ENCODE measurements at places on chromosomes 13 and 19.

GRCh38 chr19:18725841-18726770 lies 42.6 kb downstream of the CRTC1 start:
- no peak for DNase-seq

- DNase-seq = peak; percentile 92
These were observed 16.2 kb upstream of the AP1M2 start for GRCh38 chr19:10603084-10603872.

GRCh38 chr19:56133858-56134653 lies 7.0 kb upstream of the ZNF444 start:
- DNase-seq = no peak

DNA sequence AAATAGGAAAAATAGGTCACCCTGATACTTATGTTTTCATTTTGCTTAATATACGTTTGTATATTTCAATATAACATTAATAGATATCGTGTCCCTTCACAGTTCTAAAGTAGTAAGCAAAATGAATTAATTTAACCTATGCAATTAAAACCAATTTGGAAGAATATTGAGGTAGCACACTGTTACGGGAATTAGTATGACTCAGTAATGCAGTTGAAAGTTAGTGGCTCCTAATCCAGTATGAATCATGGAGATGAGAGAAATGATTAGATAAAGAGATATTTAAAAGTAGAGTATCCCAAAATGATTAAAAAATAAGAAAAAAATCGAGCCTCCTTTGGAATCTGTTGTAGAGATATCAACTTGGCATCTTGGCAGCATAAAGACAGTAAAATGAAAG lies 177.0 kb upstream of the SLITRK6 start:
- no peak for DNase-seq

DNA sequence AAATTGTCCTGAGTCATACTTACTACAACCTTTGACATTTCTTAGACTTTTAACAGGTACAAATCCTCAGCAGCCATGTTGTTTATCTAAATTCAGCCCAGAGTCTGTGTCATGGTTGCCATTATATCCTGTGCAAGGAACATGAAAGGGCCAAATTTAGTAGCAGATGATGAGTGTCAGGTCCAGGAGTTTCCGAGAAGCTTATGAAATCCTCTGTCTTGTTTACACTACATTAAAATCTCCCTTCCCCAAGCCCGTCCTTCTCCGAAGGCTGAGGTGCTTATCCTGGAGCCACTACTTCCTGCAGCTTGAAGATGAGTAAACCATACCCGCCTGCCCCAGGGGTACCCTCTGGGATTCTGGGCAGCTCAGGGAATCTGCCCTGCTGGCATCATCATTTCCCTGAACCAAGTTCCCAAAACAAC lies 102.6 kb upstream of the SERP2 start:
- DNase-seq = no peak

GRCh38 chr19:50313812-50314536 lies 15.2 kb downstream of the KCNC3 start:
- DNase-seq = no peak

DNA sequence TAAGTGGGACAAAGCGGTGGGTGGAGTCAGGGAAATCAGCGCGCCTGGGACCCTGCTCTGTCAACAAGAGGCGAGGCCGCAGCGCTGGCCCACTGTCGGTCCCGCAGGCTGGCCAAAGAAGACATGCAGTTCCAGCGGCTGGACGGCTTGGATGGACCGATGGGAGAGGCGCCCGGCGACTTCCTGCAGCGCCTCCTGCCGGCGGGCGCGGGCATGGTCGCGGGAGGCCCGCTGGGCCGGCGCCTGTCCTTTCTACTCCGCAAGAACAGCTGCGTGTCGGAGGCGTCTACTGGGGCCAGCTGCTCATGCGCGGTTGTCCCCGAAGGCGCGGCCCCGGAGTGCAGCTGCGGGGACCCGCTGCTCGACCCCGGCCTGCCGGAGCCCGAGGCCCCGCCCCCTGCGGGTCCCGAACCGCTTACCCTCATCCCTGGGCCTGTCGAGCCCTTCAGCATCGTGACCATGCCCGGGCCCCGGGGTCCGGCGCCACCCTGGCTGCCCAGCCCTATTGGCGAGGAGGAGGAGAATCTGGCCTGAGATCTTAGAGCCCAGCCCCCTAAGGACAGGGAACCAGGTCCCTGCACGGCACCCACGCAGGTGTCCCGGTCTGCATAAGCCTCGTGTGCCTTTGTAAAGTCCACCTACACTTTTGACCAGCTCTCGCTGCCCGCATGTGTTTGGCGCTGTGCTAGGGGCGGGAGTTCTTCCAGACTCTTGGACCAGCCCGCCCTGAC lies 6.1 kb downstream of the BEST2 start:
- DNase-seq = peak; percentile 66

DNA sequence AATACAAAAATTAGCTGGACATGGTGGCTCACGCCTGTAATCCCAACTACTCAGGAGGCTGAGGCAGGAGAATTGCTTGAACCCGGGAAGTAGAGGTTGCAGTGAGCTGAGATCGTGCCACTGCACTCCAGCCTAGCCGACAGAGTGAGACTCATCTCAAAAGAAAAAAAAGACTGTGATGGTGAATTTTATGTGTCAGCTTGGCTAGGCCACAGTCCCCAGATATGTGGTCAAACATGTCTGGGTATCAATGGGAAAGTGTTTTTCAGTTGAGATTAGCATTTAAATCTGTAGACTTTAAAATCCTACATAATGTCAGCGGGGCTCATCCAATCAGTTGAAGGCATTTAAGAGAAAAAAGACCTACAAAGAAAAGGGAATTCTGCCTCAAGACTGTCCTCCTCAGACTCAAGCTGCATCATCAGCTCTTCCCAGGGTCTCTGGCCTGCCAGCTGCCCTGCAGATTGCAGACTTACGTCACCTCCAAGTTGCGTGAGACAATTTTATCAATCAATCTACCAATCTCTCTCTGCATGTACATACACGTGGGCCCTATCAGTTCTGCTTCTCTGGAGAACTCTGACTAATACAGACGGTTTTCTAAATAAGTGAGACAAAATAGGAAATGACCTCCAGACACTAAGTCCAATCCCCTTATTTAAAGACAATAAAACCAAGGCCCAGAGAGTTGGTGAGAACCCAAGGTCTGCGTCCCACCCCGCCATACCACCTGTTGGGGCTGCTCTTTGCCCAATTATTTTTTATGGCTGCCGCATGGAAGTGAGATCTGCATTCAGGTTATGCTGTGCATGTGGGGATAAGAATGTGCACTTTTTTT lies 99.2 kb downstream of the ABCC4 start:
- no peak for DNase-seq

DNA sequence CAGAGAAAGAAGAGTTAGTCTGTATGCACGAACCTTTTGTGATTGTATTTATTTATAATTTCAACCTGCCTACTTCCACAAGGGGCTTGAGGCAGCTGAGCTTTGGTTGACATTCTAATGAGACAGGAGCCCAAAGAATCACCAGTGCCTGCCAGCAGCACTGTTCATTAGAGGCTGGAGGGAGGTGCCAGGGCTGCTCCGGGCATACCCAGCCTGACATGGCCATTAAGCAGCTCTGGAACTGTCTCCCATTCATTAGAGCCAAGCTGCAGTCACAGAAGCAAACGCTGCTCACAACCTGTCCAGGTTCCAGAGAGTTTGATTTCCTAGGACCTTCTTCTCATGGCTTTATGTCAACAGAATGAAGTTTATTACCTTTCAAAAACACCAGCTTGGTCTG lies 425.5 kb downstream of the RFC3 start:
- no peak for DNase-seq

GRCh38 chr19:55493052-55493644 lies 4.9 kb downstream of the SSC5D start:
- DNase-seq = no peak

GRCh38 chr19:42286349-42287016 lies 15.4 kb upstream of the PRR19 start:
- no peak for DNase-seq

- DNase-seq = no peak
These were observed 648.5 kb downstream of the PCDH9 start for GRCh38 chr13:66581675-66582074.

DNA sequence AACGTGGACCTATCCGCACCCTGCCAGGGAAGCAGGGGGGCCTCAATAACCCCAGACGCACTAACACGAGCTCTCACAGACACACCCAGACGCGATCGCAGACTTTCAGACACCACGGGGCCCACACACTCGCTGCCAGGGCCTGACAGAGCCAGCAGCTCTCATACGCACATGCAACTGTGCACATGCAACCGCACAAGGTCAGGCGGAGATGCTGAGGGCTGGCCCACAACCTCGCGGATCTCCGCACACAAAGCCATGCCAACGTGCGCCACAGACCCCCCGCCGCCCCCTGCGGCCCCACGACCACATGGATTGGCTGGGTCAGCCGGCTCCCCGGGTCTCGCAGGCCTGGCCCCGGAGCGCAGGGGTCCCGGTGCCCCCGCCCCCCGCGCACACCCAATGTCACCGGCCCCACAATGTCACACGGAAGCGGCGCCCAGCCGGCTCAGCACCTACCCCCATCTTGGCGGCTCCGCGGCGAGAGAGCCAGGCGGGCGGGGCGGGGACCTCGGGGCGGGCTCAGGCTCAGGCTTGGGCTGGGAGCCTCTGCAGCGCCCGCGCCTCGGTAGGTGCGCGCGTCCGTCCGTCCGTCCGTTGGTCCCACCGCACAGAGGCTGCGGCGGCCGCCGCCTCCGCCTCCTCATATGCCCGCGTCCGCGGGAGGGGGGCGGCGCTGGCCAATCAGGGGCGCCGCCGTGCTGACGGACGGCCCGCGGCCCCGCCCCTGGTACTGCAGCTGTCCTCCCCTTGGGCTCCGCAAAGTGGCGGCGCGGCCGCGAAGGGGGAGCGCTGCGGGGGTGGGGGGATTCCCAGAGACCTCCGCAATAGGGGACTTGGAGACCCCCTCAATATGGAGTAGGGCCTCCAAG lies at the start of gene ATP1A3:
TSS of gene ATP1A3 (minus strand) at position 619 of the 872 bp plus-strand sequence. CDS start at position 465, 154 bp downstream.
- peak; percentile 66 for DNase-seq

GRCh38 chr13:21673789-21674489 lies 3.1 kb downstream of the FGF9 start:
- peak; percentile 39 for DNase-seq

DNA sequence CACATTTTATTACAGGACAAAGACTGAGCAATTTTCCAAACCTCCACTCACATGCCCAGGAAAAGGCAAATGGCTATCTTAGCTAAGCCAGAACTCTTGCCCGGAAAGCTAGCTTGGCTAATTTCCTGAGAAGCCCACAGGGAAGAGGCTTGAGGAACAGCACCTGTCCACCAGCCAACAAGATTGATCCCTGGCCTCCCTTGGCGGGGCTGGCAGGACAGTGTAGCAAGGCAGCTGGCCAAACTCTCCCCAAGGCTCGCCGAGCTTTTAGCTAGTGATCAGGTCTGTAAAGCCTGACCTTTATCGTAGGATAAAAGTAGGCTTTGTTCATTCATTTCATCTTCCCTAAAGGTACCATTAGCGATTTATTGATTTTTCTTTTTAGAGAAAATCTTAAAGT lies 101.4 kb downstream of the UQCRFS1 start:
- DNase-seq = no peak

- no peak for DNase-seq
These were observed 19.8 kb upstream of the RASA3 start for GRCh38 chr13:114152285-114152645.

DNA sequence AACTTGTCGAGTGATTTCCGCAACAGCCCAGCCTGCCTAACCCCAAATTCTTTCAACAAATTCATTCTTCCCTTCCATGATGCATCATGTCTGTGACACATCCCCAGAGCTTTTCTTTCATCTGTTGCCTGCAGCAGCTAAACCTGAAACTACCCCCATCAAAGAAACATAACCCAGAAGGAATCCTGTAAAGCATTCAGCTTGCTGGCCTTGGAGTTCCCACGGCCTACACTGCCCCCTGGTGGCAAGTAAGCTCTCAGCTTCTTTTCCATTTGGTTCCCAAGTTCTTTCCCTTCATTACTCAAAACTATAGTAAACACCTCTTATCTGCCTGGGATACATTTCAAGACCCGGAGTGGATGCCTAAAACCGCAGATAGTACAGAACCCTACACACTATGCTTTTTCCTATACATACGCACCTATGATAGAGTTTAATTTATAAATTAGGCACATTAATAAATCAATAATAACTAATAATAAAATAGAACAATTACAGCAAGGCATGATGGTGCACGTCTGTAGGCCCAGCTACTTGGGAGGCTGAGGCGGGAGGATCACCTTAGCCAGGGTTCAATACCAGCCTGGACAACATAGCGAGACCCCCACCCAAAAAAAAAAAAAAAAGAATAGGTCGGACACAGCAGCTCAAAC lies 7.4 kb downstream of the ETHE1 start:
- peak; percentile 81 for DNase-seq

DNA sequence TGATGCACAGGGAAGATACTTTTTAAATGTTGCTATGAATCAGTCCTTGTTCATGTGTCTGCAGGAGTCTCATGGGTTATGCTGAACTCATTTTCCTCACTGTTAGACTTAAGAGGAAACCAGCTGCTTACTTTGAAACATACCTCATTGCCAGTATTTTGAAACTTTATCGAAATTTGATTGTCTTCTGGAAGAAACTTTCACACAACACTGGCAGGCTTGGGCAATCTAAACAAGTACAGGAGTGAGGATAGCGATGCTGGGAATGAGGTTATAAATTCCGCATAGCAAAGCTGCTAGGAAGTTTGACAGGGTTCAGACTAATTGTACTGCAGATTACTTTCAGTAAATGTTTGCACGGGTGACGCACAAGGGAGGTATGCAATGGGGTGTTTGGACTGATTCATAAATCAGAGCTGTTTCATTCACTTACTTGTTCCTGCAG lies 245.7 kb downstream of the DNAJC15 start:
- DNase-seq = no peak

GRCh38 chr13:42276683-42277082 lies 4.7 kb downstream of the AKAP11 start:
- DNase-seq = no peak

DNA sequence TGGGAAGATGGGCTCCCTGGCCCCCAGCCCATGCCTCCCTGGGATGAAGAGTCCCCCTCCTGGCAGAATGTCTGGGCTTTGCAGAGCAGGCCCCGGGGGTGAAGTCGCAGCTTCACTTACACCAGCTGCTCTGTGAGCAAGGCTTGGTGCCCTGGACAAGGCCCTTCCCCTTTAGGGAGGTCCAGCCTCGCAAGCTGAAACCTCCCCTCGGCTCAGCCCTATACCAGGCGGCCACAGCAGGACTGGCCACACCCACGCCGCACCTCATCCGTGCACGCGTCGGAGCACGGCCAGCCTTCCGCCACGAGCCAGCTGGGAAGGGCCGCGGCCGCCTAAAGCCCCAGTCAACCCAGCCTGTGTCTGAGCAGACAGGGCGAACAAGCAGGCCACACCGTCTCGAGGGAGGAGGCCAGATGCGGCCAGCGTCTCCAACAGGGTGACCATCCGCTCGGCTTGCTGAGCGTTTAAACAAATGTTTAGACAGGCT lies 83.2 kb upstream of the MCF2L start:
- no peak for DNase-seq

GRCh38 chr13:101698400-101698799 lies 245.9 kb downstream of the ITGBL1 start:
- DNase-seq = no peak
